Endothelial cell of umbilical vein (primary cell): ENCODE measurements at places on chromosomes 13 and 19.

- DNase-seq, result no peak
These were observed 502 bp downstream of the VRK3 start for GRCh38 chr19:50024719-50025021.

GRCh38 chr19:14603990-14604387 lies 21.1 kb downstream of the CLEC17A start:
- no peak for DNase-seq

DNA sequence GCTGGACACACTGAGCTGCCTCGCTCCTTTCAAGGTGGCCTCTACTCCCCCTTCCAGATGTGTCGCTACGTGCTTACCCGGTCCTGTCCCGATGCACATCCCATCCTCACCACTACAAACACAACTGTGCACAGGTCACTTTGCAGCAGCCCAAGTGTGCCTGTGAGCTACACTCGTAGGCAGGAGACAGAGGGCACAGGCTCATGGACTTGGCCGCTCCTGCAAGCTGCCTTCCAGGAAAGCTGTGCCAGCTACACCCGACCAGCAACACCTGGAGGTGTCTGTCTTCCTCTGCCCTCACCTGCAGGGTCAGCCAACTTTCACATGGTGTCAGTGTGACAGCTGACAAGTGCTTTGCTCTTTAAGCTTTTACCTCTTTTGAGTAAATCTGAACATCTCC lies 15.4 kb downstream of the CARS2 start:
- DNase-seq, result no peak

GRCh38 chr19:14769201-14769600 lies 9.2 kb downstream of the ADGRE2 start:
- DNase-seq, result no peak

DNA sequence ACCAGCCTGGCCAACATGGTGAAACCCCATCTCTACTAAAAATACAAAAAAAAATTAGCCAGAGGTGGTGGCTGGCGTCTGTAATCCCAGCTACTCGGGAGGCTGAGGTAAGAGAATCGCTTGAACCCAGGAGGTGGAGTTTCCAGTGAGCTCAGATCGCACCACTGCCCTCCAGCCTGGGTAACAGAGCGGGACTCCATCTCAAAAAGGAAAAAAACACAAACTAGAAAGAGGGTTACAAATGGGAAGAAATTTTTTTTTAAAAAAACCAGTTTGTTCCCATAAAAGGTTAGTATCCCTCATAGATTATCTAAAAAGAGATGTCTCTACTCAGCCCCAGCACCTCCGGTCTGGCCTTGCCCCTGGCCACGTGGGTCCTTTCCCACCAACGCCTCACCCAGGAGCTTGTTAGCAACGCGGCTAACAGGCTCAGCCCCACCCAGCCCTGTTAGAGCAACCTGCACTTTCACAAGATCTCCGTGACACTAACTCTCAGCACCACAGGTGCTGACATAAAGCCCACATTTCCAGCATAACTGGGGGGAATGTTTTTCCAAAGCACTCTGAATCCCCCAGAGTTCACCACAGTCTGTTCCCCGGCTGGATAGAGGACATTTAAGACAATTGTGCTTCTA lies 4.3 kb downstream of the DMKN start:
- DNase-seq, result no peak

DNA sequence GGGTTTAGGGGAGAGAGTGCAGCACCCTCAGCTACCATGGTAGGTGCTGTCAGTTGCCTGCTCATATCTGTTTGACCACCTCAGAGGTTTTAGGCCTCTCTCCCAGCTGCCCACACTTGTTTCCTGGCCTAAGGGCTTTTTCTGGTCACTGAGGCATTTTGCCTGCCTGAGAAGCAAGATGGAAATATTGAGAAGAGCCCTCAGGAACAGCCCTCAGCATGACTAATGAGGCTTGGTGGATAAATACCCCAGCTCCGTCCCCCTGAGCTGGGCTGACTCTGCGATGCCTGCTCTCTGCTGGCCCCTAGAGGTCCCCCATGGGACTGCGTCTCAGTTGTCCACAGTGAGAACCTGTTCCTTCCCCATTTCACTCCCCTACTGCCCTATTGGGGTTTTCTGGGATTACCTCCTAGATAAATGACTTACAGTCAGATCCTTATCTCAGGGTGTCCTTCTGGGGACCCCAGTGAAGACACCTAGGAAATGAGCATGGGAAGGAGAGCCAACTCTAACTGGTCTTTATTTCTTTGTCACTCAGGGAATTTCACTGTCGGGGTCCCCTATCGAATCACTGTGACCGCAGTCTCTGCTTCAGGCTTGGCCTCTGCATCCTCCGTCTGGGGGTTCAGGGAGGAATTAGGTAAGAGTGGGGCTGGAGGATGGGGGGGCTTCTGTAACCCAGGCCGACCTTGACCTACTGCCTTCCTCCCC lies 13.3 kb downstream of the PALM3 start:
- peak; percentile 35 for DNase-seq

- peak; percentile 36 for DNase-seq
These were observed 595.4 kb downstream of the DIAPH3 start for GRCh38 chr13:59568306-59568705.

GRCh38 chr13:71798707-71799106 lies 68.3 kb downstream of the DACH1 start:
- no peak for DNase-seq

DNA sequence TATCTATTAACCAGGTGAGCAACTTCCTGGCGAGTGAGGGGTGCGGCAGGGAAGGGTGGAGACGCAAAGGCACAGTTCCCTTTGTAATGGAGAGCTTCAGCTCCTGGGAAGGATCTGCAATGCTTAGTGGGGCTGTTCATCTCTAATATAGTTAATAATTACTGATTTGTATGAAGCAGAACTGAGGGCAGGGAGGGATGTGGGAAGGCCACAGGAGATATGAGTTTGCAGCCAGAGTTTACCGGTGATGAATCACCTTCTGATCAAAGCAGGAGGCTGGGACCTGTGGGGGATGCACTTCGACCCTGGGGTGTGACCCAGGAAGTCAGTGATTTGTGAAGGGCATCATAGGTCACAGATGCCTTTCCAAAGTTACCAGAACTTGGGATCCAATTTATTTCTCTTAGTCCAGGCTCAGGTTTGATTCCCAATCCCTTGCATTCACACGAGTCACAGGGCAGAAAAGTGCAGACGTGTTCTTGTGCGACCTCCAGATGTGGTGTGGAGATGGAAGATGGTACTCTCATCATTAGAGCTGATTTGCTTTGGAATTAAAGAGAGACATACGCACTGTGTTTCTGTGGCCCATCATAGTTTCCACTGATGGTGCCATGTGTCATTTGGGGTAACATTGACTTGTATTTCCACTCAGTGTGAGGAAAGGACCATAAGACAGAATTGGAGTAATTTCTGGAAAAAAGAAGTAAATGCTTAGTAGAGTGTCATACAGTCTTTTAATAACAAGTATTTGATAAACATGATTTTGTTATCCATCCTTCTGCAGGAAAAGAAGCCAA lies 55.0 kb downstream of the LRCH1 start:
- no peak for DNase-seq

DNA sequence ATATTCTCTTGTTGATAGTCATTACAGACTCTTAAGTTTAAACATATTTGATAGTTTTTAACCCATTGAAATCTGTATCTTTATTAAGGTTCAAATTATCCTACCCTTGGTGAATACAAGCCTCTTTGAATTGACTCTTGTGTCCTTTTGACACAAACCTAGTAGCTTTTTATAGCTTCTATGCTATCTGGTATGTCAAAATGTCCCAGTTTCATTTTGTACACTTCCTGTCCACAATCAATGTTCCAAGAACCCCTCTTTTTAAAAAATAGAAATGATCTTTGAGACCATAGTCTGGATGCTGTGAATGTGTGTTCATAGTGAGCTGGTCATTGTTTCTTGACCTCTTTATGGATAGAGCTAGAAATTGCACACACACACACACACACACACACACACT lies 39.2 kb upstream of the FGF14 start:
- no peak for DNase-seq

DNA sequence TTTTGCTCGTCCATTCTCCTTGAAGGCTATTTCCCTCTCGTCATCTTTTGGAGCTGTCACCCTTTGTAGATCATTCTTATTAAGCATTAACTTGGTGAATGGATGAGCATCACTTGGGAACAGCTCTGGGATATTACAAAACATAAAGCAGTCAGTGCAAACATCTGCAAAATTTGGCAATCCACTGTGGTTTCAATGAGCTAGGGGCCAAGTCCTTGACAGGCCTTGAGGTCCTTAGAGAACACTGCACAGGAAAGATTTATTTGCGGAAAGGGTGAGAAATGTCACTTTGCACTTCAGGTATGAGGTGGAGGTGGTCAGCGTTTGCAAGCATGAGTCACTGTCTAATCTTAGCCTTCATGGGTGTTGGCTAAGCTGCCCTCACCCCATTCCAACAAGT lies 239.7 kb upstream of the MAB21L1 start:
- DNase-seq, result no peak

DNA sequence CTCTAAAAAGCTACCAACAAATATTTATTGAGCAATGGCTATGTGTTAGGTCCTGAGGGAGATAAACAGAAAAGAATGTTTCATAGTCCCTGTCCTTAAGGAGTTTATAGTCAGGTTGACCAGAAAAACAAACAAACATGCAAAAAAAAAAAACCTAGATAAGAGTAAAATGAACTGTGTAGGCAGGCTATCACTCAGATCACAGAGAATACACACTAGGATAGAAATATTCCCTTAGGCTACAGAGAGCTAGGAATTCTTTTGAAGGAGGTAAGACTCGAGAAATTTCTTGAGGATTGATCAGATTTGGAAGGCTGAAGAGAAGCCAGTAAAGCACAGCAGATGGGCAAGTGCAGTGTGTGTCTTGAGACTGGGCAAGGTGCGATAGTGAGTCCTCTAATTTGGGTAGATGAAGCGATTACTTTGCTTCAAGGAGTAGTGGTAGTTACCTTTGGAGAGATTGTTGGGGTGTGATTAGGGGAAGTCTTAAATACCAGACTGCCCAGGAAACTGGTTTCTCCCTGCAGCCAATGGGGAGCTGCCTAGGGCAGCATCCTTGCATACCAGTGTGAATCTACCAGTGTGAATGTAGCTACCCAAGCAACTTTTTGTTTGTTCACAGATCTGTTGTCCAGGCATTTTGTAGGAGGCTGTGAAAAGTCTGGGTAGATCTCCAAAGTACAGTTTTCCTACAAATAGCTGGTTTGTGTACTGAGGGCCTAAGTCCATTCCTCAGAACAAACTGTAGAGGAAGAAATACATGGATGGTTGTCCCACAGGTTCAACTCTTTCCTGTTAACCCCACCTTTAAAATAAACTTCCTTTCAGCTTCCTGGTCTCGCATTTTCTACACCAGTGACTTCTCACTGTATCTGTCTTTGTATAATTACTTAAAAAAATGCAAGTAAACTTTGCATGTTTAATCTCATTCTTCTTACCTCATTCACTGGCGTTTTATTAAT lies 314.1 kb downstream of the KLF5 start:
- DNase-seq, result no peak

DNA sequence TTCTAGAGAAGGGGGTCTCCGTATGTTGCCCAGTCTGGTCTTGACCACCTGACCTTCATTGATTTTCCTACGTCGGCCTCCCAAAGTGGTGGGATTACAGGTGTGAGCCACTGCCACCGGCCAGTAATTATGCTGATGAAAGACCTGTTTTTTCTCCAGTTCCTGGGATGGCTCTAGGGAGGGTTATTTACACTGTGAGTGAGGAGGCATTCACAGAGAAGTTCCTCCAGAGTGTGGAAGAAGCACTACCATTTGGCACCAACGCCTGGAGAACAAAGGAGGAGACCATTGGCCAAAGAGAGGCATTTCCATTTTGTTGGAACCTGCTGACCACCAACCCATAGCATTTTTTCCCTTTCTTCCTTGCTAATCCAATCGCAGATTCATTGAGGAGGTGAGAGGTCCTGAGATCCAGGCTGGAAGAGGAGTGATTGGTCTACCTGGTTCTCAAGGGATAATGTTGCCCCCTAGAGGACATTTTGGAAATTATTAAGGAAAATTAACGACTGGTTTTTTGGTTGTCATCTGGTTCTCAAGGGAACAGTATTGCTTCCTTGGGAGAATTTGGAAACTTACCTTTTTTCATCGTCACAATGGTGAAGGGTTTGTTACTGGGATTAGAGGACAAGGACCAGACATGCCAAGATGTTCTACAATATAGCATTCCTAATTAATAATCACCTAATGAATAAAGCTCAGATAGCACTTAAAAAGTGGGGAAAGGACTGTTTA lies 5.5 kb upstream of the SAE1 start:
- peak; percentile 74 for DNase-seq

GRCh38 chr19:6233827-6234511 lies 45.8 kb downstream of the MLLT1 start:
- peak; percentile 28 for DNase-seq

DNA sequence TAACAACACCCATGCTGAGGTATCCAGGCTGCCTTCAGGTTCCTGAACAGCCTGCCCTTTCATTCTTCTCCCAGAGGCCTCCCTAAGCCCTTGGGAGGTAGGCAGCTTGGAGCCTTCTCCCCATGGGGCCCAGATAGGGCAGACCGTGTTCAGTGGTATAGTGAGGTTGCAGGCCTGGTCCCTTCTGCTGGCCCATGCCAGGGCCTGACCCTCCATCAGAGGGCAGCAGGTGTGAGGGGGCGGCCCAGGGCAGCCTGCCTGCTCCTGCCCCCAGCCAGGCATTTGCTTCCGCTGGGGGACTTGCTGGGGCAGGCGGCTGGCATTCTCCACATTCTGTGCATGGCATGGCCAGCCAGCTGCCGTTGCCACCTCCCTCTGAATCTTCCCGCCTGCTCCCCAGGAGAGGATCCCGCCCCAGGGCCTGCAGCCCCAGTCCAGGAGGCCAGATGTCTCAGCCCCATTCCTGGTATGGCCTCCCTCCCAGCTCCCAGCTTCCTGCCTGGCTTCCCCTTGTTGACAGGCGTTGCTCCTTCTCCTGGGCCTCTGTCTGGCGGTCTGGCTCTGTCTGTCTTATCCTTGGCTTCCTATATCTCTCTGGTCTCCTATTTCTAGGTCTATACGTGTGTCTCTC lies 8.9 kb downstream of the CIC start:
- peak; percentile 71 for DNase-seq

DNA sequence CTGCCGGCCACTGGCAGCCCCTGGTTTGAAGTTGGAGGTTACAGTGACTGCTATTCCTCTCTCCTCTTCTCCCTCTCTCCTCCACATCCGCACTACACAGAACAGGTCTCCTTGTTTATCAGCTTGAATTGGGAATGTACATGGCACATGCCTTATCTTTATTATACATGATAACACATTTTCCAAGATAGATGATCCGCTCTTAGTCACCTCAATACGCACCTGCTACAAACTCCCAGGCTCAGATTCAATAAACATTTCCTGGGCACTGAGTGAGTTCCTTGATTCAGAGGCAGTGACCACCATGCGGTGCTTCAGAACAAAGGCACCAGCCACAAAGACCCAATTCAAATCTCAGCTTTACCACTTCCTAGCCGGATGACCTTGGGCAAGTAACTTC lies 227.7 kb downstream of the TSHZ3 start:
- DNase-seq, result no peak
